Stimulated activated CD4-positive, alpha-beta T cell treated with anti-CD3 and anti-CD28 coated beads, Interleukin-15, amount 100 ng/mL, for 1 hour (primary cell): ENCODE measurements at places on chromosomes 6 and 20.

DNA sequence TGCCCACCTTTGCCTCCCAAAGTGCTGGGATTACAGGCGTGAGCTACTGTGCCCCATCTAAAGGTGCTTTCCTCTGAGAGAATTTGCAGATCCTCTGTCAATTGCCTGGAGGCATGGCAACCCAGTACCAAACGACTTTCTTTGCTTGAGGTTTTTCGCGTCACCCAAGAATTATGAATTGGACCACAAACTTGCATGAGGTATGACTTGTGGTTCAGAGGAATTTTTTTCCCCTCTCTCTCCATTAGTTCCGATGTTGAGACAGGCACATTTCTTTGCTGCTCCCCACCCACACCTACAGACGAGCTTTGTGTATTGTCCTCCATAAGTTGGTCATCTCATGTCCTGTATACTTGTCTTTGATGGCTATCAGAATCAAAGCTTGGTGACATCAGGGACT lies 11.8 kb upstream of the SCAF8 start:
- no peak for DNase-seq

DNA sequence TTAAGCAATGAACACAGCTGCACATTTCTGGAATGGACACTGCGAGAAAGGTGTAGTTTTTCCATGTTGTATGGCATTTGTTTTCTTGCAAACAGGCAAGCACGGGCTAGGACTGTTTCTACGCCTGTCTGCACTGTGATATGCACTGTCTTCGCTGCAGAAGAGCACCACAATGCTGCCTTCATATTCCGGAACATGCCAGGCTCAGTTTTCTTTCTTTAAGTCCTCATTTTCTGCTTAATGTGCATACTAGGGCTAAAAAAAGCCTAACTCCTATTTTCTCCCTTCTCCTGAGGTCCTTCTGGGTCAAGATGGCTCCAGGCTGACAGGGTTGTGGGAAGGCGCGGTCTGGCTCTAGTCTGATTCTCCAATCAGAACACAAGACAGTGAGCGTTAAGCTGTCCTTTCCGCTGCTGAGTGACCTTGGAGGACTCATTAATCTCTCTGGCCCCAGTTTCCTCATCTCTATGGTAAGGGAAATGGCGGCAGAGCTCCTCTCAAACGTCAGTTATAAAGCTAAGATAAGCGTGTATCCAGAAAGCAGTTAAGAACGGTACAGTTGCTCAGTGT lies 379.9 kb downstream of the C6orf118 start:
- no peak for DNase-seq

DNA sequence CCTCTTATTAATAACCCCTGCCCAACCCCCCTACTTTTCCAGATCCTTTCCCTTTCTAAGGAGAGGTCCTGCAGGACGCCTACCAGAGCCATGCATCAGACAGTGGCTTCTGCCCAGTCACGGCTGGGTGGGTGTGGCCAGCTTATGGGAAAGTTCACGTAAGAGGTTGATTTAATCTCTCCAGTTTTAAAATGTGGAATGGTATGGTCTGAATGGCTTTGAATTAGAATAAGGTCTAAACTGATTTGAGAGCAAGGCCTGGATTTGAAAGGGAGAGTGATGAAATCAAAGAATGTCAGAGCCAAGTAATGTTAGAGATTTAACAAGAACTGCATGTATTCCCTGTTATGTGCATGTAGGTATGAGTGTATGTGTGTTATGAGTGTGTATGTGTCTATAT lies 275.7 kb downstream of the PAX1 start:
- no peak for DNase-seq

- DNase-seq, result no peak
These were observed 83.9 kb upstream of the CEP85L start for GRCh38 chr6:118735320-118735719.

GRCh38 chr20:38350879-38351775 lies 4.8 kb downstream of the LBP start:
- DNase-seq, result no peak
